Activated CD4-positive, alpha-beta T cell treated with anti-CD3 and anti-CD28 coated beads for 36 hours (primary cell): ENCODE measurements at places on chromosomes 6 and 20. TPM values are rescaled to one million over a fixed set of nuclear protein-coding genes. Genes with fewer than 3 reads are reported as not detected.

DNA sequence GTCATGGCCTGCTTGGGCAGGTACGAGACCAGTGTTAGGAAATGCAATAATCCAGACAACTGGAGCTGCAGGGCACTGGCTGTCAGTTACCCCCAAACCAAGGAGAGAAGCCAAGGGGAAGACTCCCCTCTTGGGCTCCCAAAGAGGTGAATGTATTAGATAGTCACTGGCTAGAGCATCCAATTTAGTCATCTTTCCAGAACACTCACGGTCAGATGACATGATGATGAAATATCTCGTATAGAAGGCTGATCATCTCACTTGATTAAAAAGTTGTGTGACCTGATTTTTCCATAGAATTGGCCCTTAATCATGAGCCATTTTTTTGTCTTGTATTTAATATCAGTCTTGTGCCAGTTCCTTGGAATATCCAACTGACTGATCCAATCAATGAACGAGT lies 40.7 kb downstream of the SLC22A3 start:
- no peak for DNase-seq
- H3K4me3 ChIP-seq, result no peak overlapping the region
- H3K4me1 ChIP-seq, result no peaks in the 10 kb centered on the region
- H3K27me3 ChIP-seq, result peaks cover 2% of the 10 kb centered on the region
- no peak overlapping the region for H3K27ac ChIP-seq

- DNase-seq, result no peak
- peaks cover 7% of the 10 kb centered on the region for H3K36me3 ChIP-seq
- H3K4me3 ChIP-seq, result peak overlapping the region; percentile 15
Measured at GRCh38 chr20:48817367-48818030, 10.3 kb downstream of the PREX1 start.

Gene THBS2
- not detected for total RNA-seq

- no peak overlapping the region for H3K4me3 ChIP-seq
- peak; percentile 82 for DNase-seq
- H3K4me1 ChIP-seq, result no peaks in the 10 kb centered on the region
- peaks cover 20% of the 10 kb centered on the region for H3K36me3 ChIP-seq
- H3K27me3 ChIP-seq, result no peaks in the 10 kb centered on the region
Measured at GRCh38 chr6:20126789-20127653, 85.2 kb downstream of the MBOAT1 start.
